BJ (cell line): ENCODE measurements at places on chromosomes 2 and 18. TPM values are rescaled to one million over a fixed set of nuclear protein-coding genes. Genes with fewer than 3 reads are reported as not detected.

DNA sequence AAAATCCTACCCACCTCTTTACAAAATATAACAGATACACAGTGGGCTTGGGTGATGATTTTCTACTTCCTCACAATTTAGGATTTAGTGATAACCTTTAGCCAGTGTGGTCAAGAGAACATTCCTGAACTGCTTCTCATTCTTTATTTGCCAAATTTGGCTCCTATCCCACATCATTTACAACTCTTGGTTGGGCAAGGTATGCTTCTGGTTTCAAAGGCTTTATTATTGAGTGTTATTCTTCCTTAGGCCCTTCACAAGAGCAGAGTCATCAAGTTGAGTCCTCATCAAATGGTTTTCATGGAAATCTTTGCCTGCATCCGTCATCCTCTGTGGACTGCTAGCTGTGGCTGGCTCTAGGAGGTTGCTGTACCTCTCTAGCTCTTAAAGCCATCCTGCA lies 472.0 kb upstream of the ETAA1 start:
- DNase-seq = no peak

DNA sequence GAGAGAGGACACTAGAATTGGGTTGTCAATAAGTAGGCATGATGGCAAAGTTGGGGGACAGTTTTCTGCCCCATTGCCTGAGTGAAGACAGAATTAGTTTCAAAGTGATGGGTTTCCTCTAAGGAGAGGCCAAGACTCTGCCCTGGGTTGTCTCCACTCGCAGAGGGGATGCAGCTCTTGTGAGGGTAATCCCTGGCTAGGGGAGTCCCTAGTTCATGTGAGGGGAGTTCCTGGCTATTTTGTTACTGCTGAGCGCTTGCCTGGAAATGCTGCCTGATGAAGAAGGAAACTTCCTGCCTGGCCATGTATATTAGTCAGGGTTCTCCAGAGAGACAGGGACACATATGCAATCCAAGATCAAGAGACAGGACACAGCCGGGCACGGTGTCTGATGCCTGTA lies 501.5 kb downstream of the BCL11A start:
- no peak for DNase-seq

- DNase-seq = no peak
Observed at GRCh38 chr2:182101263-182101662, 115.6 kb downstream of the PPP1R1C start.

GRCh38 chr2:209929369-209929768 lies 73.1 kb upstream of the RPE start:
- no peak for DNase-seq

- no peak for DNase-seq
Observed at GRCh38 chr18:45565280-45565970, 49.9 kb upstream of the SLC14A2 start.

GRCh38 chr18:75785206-75785605 lies 357.7 kb upstream of the SMIM21 start:
- DNase-seq = no peak

Gene CYP26B1
- polyA plus RNA-seq = 0.16 and 0.27 TPM in 2 replicates

DNA sequence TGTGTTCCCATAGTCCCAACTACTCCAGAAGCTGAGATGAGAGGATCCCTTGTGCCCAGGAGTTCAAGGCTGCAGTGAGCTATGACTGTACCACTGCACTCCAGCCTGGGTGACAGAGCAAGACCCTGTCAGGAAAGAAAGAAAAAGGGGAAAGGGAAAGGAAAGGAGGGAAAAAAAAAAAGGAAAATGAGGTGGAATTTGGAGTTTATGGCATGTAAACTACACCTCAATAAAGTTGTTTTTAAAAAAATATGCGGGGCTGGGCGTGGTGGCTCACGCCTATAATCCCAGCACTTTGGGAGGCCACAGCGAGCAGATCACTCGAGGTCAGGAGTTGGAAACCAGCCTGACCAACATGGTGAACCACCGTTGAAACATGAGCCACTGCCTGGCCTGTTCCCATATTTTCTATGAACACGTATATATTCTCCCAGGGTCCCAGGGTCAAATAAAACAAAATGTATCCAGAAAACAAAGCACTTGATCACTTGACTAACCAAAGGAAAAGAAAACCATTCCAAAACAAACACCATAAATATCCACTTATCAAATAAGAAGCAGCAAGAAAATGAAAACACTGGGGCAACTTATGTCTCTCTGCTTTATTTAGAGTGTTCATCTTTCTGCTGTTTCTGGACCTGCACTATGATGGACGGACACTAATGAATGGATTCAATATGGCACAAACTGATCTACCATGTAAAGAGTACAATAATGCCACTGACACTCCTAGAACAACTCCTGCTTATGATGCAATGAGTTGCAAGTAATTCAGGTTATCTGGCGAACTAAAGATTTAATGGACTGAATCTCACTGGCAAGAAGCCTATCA lies 56.8 kb downstream of the ASXL2 start:
- no peak for DNase-seq

DNA sequence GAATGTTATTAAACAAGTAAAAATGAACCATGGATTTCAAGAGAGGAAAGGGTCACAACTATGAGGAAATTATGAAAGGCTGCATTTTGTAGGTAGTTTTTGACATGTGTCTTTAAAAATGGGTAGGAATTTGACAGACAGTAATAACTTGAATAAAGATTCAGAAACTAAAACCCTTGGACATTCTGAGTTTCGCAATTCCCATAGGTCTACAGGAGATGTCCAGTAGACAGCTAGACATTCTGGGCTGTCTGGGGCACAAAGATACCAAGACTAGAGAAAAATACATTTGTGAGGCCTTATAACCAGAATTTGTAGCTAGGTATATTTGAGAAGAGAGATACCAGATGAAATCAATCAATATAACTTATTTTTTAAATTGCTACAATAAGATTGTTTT lies 42.3 kb downstream of the DNAJC10 start:
- no peak for DNase-seq

- no peak for DNase-seq
Observed at GRCh38 chr2:167784084-167784425, 463.3 kb downstream of the STK39 start.

Gene SPR
- 14.9 and 22.9 TPM in 2 replicates for polyA plus RNA-seq

- DNase-seq = no peak
Observed at GRCh38 chr2:216081487-216082116, at the start of the genes PECR and TMEM169. Gene PECR (minus strand): TSS chr2:216081809. CDS start chr2:216081741, 68 bp downstream. Gene TMEM169 (plus strand): TSS chr2:216081919. CDS start chr2:216095964, 14,045 bp downstream.

Gene CTLA4
- not detected in 2 replicates for polyA plus RNA-seq

DNA sequence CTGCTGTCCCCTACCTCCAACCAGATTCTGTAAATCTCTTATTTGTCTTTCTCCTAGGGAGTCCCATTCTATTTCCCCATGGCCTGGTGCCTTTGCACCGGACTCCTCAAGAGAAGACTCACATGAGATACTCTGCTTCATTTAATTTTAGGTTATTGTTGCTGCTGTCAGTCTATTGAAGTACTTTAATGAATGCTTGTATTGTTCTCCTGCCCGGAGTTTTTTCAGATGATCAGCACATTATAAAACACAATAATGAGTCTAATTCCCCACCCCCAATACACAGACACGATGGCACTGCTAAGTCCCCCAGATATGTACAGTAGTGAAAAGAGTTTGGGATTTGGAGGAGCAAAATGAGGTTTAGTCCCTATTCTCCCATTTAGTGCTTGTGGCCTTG lies 58.9 kb downstream of the HAUS1 start:
- no peak for DNase-seq

- DNase-seq = no peak
Observed at GRCh38 chr2:175074478-175074877, 69.3 kb upstream of the CHN1 start.

Gene RNF152
- polyA plus RNA-seq = 4.3 and 6.5 TPM in 2 replicates

DNA sequence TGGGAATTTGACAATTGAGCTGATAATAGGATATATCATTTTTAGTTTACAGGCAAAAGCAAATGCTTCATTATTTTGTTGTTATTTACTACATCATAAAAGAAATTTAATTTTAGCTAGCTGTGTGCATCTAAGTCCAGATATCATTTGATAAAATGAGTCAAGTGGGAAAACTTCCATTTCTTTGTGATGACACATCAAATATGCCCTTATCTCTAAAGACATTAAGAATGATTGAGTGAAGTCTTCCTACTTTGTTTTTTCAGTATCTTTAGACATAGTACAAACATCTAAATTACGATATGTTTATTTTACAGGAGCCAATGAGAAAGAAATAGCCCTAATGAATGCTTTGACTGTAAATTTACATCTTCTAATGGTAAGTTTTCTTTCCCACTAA lies 77.0 kb downstream of the KYNU start:
- DNase-seq = no peak

DNA sequence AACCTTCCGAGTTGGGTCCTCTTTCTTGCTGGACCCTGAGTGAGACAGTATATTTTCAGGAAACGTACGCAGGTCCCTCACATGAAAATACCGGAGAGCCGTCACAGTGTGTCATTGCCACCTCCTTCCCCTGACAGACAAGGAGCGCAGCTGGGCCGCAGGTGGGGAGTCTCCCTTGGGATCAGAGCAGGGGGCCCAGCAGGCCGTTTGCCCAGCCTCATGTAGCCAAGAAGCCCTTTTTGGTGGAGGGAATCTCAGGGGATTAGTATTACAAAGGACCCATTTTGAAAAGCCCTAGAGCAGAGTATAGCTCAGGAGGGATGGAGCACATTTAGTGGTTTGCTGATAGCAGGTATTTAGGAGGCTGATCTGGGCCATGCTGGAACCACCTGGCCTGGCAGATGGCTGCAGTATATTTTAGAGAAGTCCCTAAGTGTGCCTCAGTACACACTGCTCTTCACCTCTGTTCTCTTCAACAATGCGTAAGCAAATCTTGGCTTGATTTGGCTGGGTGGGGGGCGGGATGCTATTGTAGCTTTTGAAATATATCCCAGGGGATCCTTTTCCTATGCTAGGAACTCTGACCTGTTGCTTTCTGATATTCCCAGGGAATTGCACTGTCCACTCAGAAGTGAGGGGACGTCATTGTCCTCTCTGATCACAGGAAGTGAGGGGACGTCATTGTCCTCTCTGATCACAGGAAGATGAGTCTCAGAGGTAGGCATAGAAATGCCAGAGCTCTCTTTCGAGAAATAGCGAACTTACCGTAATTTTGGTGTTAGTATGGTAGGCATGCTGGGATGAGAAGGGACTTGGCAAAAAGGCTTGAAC lies 171.9 kb downstream of the HRH4 start:
- DNase-seq = no peak
